Retinal pigment epithelial cell (primary cell): ENCODE measurements at places on chromosomes 7 and 10.
A peak's percentile ranks its signal among the peaks of the same experiment; 100 is the strongest.

GRCh38 chr10:909831-910230 lies 21.7 kb downstream of the LARP4B start:
- DNase-seq = peak; percentile 52

DNA sequence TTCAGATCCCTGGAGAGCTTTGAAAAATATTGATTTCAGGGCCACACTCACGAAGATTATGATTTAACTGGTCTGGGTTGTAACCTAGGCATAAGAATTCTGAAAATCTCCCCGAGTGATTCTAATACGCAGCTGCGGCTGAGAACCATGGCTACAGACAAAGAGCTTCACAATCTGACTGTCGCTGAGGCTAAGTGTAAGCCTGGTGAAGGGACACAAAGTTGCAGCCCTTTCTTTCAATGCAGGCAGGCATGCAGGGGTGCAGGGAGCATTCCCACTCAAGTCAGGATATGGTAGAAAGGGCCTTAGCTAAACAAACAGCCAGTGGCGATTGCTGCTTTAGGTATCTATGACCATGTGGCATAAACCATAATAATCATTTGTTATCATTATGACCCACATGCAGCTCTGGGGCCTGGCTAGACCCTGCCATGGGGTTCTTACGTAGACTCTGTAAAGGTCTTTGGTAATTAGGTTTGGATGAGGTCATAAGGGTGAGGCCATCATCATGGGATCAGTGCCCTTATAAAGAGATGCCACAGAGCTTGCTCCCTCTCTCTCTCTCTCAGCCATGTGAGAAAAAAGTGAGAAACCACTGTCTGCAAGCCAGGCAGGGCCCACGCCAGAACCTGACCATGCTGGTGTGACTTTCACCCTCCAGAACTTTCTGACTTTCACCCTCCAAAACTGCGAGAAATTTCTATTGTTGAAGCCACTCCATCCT lies 88.4 kb upstream of the LANCL2 start:
- DNase-seq = no peak

GRCh38 chr7:118054529-118054928 lies 129.4 kb upstream of the LSM8 start:
- no peak for DNase-seq

DNA sequence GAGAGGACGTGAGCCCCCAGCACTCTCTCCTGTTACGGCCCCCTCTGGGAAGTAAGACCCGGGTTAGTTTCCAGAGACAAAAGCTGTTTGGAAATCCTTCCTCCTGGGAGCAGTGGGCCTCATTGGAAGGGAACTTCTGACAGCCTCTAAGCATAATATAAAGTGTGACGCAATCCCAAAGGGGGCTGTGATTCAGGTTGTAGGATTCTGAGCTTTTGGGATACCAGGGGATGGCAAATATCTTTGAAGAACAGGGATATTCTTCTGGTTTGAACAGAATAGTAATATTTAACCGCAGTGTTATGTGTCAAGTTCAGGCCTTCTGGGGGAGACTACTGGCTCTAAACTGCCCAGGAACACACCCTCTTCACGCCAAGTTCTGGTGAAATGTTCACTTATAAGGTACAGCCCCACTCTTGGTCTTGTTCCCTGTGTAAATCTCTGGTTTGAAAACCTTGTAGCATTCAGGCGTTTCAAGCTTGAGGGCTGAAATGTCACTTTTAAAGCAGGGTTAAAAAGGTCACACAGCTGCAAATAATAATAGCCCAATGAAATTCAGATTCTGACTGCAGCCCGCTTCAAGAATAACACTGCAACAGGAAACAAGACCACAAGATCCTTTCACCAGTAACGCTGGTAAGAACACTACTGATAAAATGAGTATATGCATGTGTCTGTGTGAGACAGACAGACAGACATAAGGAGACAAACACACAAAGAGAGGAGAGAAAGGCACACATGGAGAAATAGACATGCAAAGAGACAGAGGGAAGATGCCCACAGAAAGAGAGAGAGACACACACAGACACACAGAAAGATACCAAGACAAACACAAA lies 69.0 kb downstream of the CREB5 start:
- no peak for DNase-seq

DNA sequence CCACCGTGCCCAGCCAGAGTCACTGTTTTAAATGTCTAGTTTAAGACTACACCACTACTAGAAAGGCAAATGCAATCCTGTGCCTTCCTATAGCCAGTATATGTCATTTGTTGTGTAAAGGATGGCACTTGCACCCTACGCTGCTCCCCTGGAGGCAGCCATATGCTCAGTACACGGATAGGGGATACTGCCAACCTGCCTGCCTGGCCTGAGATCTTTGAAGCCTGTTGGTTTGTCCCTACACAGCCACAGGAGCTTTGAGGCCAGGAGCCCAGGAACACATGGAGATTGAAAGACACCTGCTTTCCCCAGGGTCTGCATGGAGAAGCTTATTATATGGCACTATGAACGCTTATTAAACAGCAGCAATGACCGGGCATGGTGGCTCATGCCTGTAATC lies 2.3 kb upstream of the SCRN1 start:
- DNase-seq = no peak
